ENCODE measurements at places on chromosomes 6 and 20. TPM values are rescaled to one million over a fixed set of nuclear protein-coding genes. Genes with fewer than 3 reads are reported as not detected.

The CD24 gene
- 267 TPM for total RNA-seq

The C6orf52 gene
- not detected for total RNA-seq

The GHRH gene
- total RNA-seq = not detected

The LY6G5C gene
- 1.9 TPM for total RNA-seq

The SEMG1 gene
- not detected for total RNA-seq

The GCNT2 gene
- total RNA-seq = 34.2 TPM

The GSTA3 gene
- total RNA-seq = not detected

The SEL1L2 gene
- 0.60 TPM for total RNA-seq

The SLC17A2 gene
- not detected for total RNA-seq

The TSPO2 gene
- total RNA-seq = not detected

The ALDH8A1 gene
- 1.4 TPM for total RNA-seq

The SAYSD1 gene
- total RNA-seq = 22.7 TPM

The CRNKL1 gene
- total RNA-seq = 66.3 TPM

The CHMP4B gene
- total RNA-seq = 75.4 TPM

The SLC17A4 gene
- total RNA-seq = not detected

The TMC2 gene
- not detected for total RNA-seq

The ZBTB12 gene
- 17.9 TPM for total RNA-seq

The C20orf141 gene
- total RNA-seq = not detected

The SUMO4 gene
- total RNA-seq = 16.1 TPM

The TNF gene
- total RNA-seq = not detected

The CST5 gene
- total RNA-seq = not detected

The SIRPA gene
- 22.3 TPM for total RNA-seq

The TGM6 gene
- total RNA-seq = not detected

The HSPA1A gene
- total RNA-seq = 744 TPM

The CASS4 gene
- total RNA-seq = 1.4 TPM

The PSMB8 gene
- 10.6 TPM for total RNA-seq

The MYBL2 gene
- total RNA-seq = 4.8 TPM

The LHFPL5 gene
- total RNA-seq = 0.27 TPM

The LIME1 gene
- total RNA-seq = 16.5 TPM

The BFSP1 gene
- 676 TPM for total RNA-seq

The TCF21 gene
- not detected for total RNA-seq

The PDE7B gene
- 15.7 TPM for total RNA-seq

The SLC26A8 gene
- total RNA-seq = 1.4 TPM

The PCSK2 gene
- total RNA-seq = 15.6 TPM

The F13A1 gene
- total RNA-seq = 45.1 TPM

The IFT52 gene
- total RNA-seq = 38.3 TPM

The COX4I2 gene
- total RNA-seq = 3.2 TPM

The BMP6 gene
- 13.1 TPM for total RNA-seq

The LAMA2 gene
- 72.8 TPM for total RNA-seq

The SMIM26 gene
- 116 TPM for total RNA-seq

The HIVEP2 gene
- 32.4 TPM for total RNA-seq

The OR2H1 gene
- total RNA-seq = not detected

The HUS1B gene
- 4.9 TPM for total RNA-seq

The TRIM15 gene
- not detected for total RNA-seq

The XPO5 gene
- total RNA-seq = 31.7 TPM

The FABP7 gene
- 213 TPM for total RNA-seq

The SLC17A9 gene
- total RNA-seq = 4.6 TPM

Measured in camera-type eye (tissue), 1 donor.